H1 (cell line): ENCODE measurements at places on chromosomes 12 and 14. TPM values are rescaled to one million over a fixed set of nuclear protein-coding genes. Genes with fewer than 3 reads are reported as not detected.
A peak's percentile ranks its signal among the peaks of the same experiment; 100 is the strongest.

- no peak for DNase-seq
Observed at GRCh38 chr14:65153101-65153500, 50.8 kb upstream of the MAX start.

- no peak for DNase-seq
Observed at GRCh38 chr12:121860257-121860656, 1.6 kb upstream of the HPD start.

Gene OASL
- not detected in 2 replicates for total RNA-seq

Gene DPPA3
- 1.2 and 1.6 TPM in 2 replicates for total RNA-seq

DNA sequence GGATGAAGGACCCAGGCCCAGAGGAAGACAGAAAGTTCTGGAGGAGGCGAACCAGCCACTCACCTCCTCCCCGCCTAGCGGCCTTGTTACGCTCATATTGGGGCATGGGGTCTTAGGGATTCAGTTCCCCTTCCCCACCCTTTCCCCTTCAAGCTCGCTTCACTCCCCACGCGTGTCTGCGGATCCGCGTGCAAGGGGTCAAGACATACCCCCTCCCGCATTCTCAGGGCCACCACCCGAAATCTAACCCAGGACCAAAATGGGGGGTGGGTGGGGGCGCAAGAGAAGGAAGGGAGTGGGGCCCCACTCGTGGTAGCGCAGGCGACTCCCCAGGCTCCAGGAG is 584 bp upstream of the RFX4 start:
- no peak for DNase-seq

DNA sequence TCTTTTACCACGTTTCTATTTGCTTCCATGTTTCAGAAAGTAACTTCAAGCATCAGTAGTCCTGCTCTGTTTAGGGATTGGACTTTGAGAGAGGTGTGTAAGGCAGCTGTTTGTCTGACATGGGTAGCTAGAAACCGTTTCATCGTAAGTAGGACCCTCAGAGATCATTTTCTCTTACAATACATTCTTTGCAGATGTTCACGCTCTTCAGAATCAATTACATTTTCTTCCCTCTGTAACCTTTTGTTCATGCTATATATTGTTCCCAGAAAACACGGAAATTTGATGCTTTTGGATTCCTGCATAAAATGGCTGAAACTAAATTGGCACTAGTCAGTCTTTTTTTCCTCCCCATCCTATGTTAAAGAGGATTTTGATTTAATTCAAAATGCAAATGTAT is 62.6 kb upstream of the AEBP2 start:
- no peak for DNase-seq

- no peak for DNase-seq
Observed at GRCh38 chr14:45426685-45427282, 173.8 kb upstream of the MIS18BP1 start.

DNA sequence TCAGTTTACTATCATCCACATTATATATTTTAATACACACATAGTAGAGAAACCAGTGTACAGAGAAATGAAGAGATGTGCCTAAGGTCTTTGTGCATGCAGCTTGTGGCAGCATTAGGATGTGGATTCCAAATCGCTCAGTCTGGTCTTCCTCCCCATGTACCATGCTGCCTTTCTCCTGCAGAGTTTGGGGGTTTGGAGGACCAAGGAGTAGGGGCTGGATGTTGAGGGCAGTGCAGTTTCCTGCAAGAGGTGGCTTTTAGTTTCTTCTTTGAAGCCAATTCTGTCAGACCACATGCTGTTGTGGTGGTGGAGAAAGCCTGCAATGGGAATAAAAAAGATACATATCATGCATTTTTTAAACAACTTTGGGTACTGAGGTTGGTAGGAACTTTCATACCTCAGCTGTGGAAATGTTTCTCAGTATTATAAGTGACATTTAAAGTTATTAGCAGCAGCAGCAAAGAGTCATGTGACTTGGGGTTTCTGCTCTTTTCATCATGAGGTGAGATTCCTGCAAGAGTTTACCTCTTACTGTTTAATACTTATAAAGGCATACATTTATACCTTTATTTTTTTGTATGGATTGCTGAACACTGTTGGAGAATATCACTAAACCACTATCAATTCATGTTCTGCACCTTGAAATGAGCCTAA is 34.4 kb downstream of the TESPA1 start:
- DNase-seq, result no peak

- no peak for DNase-seq
Observed at GRCh38 chr12:39617887-39618286, 1.7 kb downstream of the ABCD2 start.

DNA sequence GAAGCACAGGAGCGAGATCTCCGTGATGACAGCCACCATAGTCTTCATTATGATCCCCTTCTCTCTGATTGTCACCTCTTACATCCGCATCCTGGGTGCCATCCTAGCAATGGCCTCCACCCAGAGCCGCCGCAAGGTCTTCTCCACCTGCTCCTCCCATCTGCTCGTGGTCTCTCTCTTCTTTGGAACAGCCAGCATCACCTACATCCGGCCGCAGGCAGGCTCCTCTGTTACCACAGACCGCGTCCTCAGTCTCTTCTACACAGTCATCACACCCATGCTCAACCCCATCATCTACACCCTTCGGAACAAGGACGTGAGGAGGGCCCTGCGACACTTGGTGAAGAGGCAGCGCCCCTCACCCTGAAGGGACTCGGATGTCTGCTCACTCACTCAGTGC is 775 bp downstream of the OR10P1 start:
- DNase-seq, result no peak

Gene RBM23
- total RNA-seq, result 43.1 and 43.3 TPM in 2 replicates

DNA sequence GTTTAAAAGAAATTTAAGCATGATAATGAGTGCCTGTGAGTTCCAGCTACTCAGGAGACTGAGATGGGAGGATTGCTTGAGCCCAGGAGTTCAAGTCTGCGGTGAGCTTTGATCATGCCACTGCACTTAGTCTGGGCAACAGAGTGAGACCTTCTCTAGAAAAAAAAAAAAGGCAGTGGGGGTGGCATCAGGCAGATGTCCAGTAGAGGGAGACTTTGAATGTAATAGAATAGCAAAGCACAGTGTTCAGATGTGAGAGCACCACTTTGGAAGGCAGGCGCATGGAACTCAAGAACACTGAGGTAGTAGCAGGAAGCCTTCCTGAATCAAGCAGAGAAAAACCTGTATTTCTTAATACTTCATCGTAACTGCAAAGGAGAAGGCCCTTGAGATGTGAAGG is 394.5 kb upstream of the GARIN6 start:
- no peak for DNase-seq

Gene TBX3
- total RNA-seq, result 0.29 and 1.0 TPM in 2 replicates

DNA sequence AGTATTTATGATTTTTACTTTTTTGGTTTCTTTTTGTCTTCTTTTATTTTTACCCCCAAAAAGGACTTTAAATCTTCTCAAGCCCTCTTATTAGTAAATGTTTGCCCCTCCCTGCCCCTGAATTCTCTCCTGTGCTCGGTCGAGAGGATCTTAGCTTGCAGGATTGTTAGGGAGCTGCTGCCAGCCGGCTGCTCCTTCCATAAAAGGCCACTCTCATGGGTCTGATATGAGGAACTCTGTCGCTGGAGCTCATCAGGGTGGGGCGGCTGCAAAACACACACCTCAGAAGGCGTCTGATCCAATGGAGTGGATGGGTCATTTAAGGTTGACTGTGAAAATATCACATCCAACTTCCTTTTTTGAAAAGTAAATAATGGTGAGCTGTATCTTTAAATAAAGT is 8.5 kb downstream of the LTBR start:
- DNase-seq, result no peak

GRCh38 chr14:36773558-36773957 is 111.9 kb downstream of the PAX9 start:
- no peak for DNase-seq

Gene PPM1H
- total RNA-seq, result 35.6 and 36.1 TPM in 2 replicates

Gene C12orf56
- total RNA-seq, result 1.1 TPM in 2 replicates

- DNase-seq, result peak; percentile 36
Observed at GRCh38 chr12:69534389-69534822, 50.9 kb upstream of the CCT2 start.

Gene INSM2
- total RNA-seq, result 0.10 TPM in 1 of 2 replicates, not detected in the other

DNA sequence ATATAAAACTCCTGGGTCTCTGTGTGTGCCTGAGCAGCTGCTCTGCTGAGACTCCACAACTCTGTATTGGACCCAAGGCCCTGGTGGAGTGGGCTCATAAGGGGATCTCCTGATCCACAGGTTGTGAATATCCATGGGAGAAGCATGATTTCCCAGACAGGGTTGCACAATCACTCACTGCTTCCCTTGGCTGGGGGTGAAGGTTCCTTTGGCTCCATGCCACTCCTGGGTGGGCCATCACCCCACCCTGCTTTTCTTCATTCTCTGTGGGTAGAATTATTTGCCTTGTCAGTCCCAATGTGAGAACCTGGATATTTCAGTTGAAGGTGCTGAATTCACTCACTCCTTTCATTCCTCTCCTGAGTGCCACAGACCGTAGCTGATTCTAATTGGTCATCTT is 205.2 kb upstream of the TMEM260 start:
- DNase-seq, result no peak

GRCh38 chr14:70755655-70756054 is 53.7 kb downstream of the MAP3K9 start:
- DNase-seq, result no peak

Gene SYNDIG1L
- total RNA-seq, result 3.0 and 3.5 TPM in 2 replicates

GRCh38 chr14:33811721-33812120 is 139.2 kb downstream of the EGLN3 start:
- DNase-seq, result no peak

Gene SLC4A8
- 13.4 and 15.2 TPM in 2 replicates for total RNA-seq

Gene TMEM263
- 12.3 and 14.5 TPM in 2 replicates for total RNA-seq

Gene PCK2
- total RNA-seq, result 79.3 and 81.9 TPM in 2 replicates

Gene HOXC10
- not detected in 2 replicates for total RNA-seq

GRCh38 chr12:7374423-7375144 is 69.4 kb downstream of the CD163L1 start:
- peak; percentile 38 for DNase-seq

Gene AHNAK2
- 1.5 and 2.0 TPM in 2 replicates for total RNA-seq

DNA sequence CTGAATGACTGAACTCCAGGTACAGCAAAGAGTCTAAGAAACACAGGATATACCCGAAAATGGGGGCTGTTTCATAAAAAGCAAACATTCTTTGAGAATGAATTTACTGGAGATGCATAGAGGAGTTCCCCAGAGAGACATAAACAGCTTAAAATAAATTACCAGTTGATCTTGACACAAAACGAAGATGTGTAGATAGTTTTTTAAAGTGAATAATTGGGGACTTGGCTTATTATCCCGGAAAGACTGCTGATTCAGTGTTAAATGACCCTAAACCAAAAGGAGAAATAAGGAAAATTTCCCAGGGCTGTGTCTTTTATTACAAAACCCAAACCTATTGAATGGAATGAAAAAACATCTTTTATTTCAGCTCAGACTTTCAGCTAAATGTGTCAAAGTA is 1052.8 kb upstream of the TMEM132C start:
- no peak for DNase-seq

DNA sequence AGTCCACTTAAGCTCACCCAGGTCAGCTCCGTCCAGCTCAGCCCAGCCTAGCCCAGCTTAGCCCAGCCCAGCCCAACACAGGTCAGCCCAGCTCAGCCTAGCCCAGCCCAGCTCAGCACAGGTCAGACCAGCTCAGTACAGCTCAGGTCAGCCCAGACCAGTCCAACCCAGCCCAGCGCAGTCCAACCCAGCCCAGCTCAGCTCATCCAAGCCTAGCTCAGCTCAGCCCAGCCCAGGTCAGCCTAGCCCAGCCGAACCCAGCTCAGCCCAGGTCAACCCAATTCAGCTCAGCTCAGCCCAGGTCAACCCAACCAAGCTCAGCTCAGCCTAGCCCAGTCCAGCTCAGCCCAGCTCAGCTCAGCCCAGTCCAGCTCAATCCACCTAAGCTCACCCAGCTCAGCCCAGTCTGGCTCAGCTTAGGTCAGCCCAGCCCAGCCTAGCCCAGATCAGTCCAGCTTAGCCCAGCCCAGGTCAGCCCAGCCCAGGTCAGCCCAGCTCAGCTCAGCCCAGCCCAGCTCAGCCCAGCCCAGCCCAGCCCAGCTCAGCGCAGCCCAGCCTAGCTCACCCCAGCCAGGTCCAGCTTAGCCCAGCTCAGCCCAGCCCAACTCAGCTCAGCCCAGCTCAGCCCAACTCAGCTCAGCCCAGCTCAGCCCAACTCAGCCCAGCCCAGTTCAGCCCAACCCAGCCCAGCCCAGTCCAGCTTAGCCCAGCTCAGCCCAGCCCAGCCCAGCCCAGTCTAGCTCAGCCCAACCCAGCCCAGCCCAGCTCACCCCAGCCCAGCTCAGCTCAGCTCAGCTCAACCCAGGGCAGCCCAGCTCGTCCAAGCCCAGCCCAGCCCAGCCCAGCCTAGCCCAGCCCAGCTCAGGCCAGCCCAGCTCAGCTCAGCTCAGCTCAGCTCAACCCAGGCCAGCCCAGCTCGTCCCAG is 184.0 kb downstream of the TMEM121 start:
- no peak for DNase-seq

DNA sequence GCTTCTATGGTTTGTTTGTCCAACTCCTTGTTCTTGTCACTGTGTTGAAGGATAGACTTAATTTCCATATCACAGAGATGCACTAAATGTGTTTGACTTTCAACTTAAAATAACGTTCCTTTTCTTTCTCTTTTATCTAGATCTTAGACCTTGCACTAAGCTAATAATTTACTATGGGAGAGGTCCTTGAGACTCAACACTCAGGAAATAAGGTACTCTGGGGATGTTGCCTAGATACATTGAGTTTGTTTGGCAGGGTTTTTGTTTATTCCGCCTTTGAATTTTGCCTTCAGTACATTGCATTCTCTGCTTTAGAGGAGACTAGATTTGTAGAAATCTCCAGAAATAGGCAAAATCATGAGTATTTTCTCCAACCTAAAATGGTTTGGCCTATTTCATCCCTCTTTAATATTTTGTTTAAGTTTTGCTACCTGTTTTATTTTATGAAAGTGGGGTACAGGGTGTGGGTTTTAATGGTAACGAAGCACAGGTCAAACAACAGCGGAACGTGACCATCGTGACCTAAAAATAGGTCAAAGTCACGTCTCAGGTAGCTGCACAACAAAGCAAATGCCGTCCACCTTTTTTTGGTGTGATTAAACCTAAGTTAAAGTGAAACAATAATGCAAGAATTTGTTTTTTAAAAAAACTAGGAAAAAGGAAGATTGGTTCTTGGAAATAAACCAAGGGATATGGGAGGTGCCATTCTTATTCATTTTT is 115.3 kb upstream of the CPSF6 start:
- no peak for DNase-seq
